ENCODE measurements at places on chromosomes 12 and 14.
A peak's percentile ranks its signal among the peaks of the same experiment; 100 is the strongest.

DNA sequence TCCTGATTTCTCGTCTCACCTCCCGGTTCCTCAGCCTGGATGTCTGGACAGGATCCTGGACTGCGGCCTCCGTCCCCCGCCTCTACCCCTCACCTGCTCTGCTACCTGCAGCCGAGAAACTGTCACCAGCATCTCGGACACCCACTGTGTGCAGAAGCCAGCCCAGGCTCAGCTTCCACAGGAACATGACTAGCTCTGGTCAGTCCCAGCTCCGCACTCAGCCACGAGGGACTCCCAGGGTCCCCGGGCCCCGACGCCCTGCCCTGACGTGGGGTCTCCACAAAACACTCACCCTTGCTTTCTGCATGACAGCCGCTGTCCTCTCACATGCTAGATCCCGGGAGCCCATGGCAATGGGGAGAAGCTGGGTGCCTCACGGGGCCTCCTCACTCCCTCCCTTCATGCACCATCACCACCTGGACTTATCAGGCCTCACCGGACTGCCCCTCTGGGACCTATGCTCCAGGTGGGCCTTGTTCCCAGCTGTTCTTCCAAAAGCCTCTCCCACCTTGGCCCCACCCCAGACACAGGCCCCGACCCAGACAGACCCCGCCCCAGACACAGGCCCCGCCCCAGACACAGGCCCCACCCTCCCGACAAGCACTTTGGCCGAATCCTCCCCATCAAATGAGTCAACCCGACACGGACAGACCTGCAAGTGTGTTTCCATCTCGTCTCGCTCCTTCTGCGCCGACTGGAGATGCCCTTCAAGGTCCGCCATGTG is 26.9 kb upstream of the ANKLE2 start:
- DNase-seq = no peak

DNA sequence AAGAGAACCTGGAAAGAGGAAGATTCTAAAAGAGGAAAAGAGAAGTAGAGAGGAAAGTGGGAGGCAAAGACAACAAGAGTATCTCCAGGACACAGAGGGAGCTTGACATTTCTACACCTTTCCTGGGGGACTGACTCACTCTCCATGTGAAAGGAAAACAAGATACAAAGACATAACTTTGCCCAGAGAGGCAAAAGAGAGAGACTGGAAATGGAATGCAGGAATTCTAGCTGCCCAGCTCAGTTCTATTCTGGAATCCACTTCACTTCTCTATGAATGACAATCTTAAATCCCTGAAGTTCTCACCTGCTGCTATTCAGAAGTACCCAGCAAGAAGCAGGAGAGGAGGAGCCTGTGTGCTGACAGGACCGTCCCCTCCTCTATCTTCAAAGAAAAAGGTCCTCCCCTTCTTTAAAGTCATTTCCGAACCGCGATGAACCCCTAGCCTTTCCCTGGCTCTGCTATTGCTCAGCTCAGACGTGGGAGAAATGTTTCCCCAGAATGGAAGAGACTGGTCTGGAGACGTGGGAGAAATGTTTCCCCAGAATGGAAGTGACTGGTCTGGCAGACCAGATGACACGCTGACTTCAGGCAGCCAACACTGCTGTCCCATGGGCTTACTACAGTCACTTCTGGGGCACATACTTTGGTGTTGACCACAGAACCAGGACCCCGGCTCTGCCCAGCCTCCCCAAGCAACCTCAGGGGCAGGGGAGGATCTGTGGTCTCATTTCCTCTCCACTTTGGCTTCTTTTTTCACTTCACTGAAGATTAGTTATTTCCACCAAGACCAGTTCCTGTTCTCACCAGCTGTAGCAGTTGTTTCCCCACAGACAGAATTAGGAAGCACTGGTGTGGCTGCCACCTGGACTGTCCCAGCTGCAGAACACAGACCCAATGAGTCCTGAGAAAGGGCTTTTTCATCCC is 8.3 kb downstream of the FMNL3 start:
- no peak for DNase-seq

GRCh38 chr12:13278249-13278787 is 81.8 kb downstream of the EMP1 start:
- DNase-seq = peak; percentile 49

DNA sequence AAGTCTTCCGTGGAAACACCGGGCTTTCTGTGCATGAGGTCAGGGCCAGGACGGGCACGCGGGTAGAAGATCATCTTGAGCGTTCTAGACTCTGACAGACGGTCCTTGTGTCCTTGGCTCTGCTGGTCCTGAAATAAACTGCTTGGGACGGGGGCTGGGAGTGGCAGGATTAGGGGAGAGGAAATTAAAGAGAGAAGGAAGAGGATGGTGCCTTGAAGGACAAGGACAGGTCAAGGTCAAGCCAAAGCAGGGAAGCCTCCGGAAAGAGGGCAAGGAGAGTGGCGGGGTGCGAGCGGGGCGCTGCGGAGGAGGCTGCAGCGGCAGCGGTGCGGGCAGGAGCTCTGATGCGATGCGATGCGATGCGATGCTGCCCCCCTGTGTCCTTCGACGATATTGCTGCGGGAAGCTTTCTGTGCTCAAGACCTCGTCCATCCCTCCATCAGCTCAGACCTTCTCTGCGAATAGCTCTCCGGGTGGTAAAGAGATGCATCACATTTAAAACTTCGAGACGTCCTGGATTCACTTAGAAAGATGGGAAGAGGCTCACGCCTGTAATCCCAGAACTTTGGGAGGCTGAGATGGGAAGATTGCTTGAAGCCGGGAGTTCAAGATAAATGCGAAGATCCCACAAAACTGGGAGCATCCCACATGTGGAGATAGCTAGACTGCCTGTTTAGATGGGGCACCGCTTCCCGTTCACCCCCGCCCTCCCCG is 110.1 kb upstream of the TMEM132D start:
- DNase-seq = no peak

GRCh38 chr12:4943067-4943937 is 33.6 kb downstream of the KCNA1 start:
- DNase-seq = no peak

GRCh38 chr14:91392623-91393303 is 24.9 kb downstream of the CCDC88C start:
- no peak for DNase-seq

Measured in activated T-cell treated with anti-CD3 and anti-CD28 coated beads for 1 hour (primary cell).